HuH-7.5 (cell line): ENCODE measurements at places on chromosomes 1 and 21.

DNA sequence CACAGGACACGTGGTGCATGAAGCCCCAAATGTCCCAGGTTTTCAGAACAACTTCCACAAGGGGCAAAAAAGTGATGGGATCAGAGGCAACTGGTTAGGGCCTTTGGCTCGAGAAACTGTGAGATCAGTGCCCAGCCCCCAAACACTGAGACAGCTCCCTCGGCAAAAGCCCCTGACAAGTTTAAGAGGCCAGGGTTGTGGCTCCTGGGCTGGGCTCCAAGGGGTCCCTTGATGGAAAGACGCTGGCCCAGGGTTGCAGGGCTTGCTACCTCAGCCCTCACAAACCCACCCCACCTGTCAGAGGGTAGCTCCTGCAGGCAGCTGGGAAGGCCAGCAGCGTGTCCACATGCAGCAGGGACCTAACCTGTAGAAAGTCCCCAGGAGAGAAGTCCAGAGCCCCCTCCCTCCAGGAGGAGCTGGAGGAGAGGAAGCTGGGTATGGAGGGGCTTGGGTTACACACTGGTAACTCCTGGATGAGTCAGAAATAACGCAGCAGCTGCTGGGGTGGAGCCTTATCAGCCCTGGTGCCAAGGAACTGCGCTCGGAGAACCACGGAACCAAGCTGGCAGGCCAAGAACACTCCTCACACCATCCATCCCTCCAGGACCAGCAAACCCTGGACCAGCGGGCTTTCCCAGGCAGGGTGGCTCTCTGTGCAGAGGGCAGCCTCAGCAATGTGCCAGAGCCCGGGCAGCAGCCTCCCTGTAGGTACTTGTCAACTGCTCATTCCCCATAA is 37.5 kb downstream of the CTNNBIP1 start:
- no peak for DNase-seq

DNA sequence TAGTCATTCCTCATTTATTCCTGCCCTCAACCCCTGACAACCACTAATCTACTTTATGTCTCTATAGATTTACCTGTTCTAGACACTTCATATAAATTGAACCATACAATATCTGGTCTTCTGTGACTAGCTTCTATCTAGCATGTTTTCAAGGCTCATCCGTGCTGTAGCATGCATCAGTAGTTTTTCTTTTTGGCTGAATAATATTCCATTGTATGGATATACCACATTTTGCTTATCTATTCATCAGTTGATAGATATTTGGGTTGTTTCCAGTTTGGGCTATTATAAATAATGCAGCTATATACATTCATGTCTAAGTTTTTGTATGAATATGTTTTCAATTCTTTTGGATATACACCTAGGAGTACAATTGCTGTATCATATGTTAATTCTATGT is 101.5 kb downstream of the HFM1 start:
- no peak for DNase-seq

GRCh38 chr1:15941044-15941840 is 34.7 kb downstream of the ZBTB17 start:
- DNase-seq: no peak

DNA sequence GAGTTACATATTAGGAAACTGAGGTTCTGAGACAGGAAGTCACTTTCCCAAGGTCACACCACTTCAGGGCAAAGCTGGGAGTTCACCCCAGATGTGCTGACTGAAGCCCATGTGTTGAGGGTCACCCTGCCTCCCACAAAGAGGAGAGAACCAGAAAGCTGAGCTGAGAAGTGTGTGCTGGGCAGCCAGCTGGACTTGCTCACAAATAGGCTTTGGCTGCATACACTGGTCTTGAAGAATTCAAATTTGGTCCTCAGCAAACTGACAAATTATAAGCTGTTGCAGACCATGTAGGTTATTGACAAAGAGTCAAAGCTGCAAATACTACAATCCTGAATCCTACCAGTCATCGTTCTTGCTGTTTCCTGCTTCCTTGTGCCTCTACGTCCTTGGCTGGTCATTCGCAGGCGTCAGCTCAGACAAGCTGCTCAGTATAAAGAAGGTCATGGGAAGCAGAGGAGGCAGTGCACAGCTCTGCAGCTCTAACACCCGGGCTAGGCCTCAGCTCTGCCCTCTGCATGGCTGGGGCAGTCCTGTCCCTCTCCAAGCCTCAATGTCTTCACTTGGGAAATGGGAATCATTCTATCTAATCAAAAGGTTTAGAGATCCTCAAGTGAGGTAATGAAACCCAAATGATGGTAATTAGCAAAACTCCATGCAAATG is 40.0 kb downstream of the CDCP2 start:
- no peak for DNase-seq

DNA sequence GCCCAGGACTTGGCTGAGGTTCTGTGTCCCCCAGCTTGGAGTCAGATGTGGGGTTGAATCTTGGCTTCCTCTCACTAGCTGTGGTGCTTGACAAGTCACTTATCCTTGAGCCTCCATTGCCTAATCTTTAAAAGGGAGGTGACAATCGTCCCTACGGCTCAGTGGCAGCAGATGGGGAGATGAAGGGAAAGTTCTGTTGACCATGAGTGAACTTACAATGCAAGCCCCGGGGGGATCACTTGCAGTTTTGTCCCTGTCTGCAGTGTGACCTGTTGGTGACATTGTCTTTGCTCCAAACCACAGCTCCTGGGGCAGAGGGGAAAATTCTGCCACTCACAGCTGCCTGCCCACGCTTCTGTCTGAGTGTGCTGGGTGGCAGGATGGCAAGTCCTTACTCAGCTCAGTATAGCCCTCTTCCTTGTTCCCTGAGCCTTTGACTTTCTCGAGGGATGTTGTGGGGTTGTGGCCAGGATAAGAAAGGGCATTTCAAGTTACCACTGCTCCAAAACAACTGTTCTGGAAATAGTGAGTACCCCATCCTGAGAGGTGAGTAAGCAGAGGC is 1.7 kb downstream of the PCSK9 start:
- no peak for DNase-seq

GRCh38 chr1:182786223-182786994 is 3.2 kb upstream of the NPL start:
- DNase-seq: no peak

DNA sequence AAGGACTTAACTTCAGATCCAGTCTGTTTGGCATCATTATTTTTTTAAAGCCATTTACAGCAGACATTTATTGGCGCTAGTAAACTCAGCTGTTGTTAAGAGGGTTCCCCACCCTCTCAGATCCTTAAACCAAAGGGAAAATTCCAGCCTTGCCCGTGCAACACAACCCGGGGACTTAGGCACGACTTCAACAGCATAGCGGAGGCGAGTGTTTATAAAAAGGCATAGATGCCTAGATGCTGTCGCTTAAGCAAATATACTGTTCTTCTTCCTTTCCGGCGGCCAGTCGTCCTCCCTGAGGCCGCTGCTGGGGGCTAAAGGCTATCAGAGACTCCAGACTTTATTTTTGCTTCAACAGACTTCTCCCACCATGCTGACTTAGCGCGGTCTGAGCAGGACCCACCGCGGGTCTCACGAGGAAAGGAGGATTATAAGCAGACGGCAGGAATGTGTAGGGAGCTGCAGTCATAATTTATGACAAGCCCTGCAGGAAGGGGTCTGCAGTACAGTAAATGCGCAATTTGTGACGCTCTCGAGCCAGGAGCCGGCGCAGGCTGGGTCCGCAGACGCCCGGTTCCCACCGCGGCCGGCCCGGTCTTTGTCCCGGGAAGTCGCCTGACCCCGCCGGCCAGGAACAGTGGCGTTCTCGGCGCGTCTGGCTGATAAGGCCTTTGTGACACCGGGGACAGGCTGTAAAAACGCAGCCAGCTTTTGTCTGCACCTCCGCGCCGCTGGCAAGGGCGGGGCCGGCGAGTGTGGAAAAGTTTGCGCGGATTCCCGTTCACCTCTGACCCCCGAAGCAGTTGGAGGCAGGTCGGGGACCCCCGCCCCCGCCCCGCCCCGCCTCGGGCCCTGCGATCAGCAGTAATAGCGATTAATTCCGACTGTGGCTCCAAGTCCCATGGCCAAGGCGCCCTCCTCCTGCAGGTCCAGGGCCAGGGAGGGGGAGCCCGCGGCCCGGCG is 61.2 kb upstream of the ARHGEF16 start:
- peak; percentile 80 for DNase-seq

GRCh38 chr1:87696483-87696882 is 367.8 kb downstream of the LMO4 start:
- no peak for DNase-seq

DNA sequence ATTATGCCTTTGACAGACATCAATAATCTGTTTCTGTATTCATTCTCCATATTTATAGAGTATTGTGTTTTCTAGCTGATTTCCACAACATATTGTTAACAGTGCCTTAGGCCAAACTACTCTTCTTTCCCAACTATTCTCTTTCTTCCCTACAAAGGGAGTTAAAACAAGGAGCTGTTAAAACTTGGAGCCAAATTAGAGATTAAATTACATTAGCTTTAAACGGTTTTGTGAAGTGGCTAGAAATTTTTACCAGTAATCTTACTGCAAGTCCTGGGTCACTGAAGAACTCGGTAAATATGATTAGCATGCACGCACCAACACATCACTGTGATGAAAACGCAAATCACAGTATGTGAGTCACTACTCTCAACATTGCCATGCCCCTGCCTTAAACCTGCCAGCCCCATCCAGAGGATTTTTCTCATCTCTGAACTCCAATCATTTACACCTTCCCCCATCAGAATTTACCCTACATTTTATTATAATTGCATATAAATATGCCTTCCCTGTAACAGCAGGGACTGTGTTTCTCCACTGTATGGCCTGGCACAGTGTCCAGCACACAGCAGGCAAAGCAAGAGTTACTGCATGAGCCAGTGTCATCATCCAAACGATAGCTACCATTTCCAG is 1.5 kb upstream of the PRDX6 start:
- no peak for DNase-seq

DNA sequence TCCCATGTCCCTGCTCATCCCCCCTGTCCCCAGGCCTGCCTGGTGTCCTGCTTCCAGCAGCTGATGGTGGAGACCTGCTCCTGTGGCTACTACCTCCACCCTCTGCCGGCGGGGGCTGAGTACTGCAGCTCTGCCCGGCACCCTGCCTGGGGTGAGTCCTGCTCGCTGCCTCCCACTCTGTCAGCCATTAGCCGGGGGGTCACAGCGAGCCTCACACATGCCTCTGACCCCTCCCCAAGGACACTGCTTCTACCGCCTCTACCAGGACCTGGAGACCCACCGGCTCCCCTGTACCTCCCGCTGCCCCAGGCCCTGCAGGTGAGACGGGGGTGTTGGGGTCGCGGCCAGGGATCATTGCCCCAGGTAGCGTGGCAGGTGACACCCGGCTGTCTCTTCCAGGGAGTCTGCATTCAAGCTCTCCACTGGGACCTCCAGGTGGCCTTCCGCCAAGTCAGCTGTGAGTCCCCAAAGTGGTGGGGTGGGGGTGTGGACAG is 10.0 kb downstream of the SCNN1D start:
- peak; percentile 96 for DNase-seq

GRCh38 chr1:229156872-229157271 is 114.0 kb upstream of the RAB4A start:
- peak; percentile 57 for DNase-seq

- DNase-seq: no peak
These were observed 54.6 kb downstream of the SIM2 start for GRCh38 chr21:36753556-36753955.

DNA sequence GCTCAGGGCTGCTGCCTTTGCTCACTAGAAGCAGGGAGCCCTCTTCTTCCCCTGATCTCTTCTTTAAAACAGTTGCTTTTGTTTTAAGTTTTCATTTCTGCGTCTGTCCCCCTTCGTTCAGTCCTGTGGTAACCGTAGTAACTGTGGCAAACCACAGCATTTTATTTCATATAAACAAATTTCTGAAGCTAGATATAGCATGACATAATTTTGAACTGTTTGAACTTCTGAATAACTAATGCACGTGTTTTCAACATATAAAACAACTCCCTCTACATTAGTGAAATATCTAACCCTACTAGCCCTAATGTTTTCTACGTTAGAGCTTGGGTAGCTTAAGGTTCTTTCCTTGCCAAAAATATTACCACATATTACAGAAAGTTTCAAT is 104.6 kb downstream of the DISP1 start:
- DNase-seq: no peak

GRCh38 chr1:18949686-18950400 is 6.6 kb downstream of the IFFO2 start:
- no peak for DNase-seq

GRCh38 chr1:9284061-9284460 is 8.6 kb upstream of the SPSB1 start:
- DNase-seq: no peak

DNA sequence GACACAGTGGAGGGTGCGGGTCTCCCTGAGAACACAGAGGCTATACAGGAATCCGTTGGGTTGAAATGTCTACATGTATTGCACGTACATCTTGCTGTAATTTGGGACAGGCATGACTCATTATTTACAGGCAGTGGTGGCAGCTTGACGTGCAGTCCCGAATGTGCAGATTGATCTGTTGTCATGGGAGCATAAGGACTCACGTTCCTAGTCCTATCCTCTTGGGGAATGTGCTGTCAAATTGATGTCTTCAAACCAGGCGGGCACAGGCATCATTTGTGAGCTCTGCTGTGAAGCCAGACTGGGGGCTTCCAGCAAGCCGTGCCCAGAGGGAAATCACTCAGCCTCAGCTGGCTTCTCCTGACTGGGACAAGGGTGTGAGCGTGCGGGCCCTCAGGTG is 40.5 kb downstream of the S100B start:
- no peak for DNase-seq

- DNase-seq: no peak
These were observed 19.0 kb upstream of the PTPN14 start for GRCh38 chr1:214570442-214570841.

GRCh38 chr1:69567652-69568420 is at the start of gene LRRC7:
Gene LRRC7 (plus strand): TSS chr1:69567922. CDS start chr1:69568640, 718 bp downstream.
- DNase-seq: no peak

GRCh38 chr21:42525029-42525581 is 11.5 kb downstream of the SLC37A1 start:
- DNase-seq: no peak

- no peak for DNase-seq
These were observed 9.3 kb downstream of the DPYD start for GRCh38 chr1:97911266-97912215.

GRCh38 chr1:156898161-156898566 is 4.6 kb downstream of the PEAR1 start:
- DNase-seq: no peak

GRCh38 chr1:58812468-58812867 is 28.6 kb upstream of the JUN start:
- no peak for DNase-seq

DNA sequence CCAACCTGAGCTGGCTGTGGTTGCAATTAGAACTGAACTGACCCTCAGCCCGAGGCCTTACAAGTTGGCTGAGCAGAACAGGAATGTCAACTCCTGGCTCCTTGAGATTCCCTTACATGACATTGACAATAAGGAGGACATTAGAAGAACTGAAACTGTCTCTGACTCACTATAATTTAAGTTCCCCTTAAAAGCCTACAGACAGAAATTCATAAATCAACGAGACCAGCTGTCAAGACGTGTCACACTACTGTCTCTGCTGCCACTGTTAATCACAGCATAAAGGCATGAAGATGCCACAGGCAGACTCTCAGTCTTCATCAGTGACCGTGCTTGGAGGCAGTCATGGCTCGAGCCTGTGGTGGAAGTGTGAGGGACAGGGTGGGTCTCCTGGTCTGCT is 168.8 kb downstream of the GABPA start:
- DNase-seq: no peak
